ENCODE measurements at places on chromosomes 7 and 10.

DNA sequence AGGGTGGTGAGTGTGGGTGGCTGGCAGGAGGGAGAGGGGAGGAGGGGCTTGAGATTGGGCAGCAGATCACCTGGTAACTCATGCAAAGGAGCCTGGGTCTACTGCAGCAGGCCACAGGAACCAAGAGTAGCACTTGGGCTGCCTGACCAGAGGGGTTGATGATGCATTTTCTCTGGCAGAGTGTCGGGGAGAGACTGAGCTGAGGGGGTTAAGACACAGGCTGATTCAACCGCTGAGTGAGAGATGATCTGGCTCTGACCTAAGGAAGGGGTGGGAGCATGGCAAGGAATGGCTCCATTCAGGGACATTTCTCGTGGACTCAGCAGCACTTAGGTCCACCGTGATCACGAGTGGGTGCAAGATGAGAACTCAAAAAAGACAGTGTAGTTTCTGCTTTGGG is 115.5 kb upstream of the STK17A start:
- no peak for DNase-seq

GRCh38 chr7:74573512-74573911 is 84.0 kb upstream of the GTF2I start:
- no peak for DNase-seq

- no peak for DNase-seq
Observed at GRCh38 chr10:61832866-61833481, 68.5 kb upstream of the ARID5B start.

DNA sequence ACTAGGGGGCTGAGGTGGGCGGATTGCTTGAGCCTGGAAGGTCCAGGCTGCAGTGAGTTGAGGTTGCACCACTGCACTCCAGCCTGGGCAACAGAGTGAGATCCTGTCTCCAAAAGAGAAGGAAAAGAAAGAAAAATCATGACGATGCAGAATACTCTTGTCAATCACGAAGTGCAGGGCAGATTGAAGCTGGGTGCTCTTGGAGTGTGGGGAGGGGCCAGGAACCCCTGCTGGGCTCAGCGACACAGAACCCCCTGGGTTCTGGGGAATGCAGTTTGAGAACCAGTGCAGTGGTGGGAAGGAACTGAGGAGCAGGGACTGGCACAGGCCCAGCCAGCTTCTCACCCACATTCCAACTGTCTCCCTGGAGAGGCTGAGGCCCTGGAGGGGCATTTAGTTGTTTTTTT is 10.8 kb upstream of the INTS1 start:
- DNase-seq: no peak

- DNase-seq: no peak
Observed at GRCh38 chr7:79149831-79150230, 303.6 kb downstream of the MAGI2 start.

GRCh38 chr10:100043796-100044195 is 34.0 kb upstream of the DNMBP start:
- no peak for DNase-seq

DNA sequence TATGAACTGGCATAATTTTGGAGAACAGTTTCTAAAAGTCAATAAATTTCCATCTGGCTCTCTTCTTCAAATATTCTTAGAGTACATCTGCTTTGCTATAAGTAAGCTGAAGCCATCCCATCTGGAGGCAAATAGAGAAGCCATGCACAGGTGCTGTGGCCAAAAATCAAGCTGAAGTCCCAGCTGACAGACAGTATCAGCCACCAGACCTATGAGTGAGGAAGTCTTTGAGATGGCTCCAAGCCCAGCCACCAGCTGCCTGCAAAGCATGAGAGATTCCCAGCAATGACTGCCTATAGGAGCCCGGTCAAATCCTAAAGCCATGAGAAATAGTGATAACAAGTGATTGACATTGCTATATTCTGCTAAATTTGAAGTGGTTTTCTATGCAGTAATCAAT is 21.7 kb upstream of the PRSS58 start:
- DNase-seq: no peak

GRCh38 chr7:117888627-117889026 is 15.4 kb upstream of the CTTNBP2 start:
- no peak for DNase-seq

GRCh38 chr10:85402541-85402940 is 964.1 kb downstream of the GRID1 start:
- DNase-seq: no peak

- no peak for DNase-seq
Observed at GRCh38 chr10:123512901-123513775, 153.0 kb upstream of the GPR26 start.

GRCh38 chr10:132627666-132628531 is 90.3 kb downstream of the INPP5A start:
- DNase-seq: no peak

DNA sequence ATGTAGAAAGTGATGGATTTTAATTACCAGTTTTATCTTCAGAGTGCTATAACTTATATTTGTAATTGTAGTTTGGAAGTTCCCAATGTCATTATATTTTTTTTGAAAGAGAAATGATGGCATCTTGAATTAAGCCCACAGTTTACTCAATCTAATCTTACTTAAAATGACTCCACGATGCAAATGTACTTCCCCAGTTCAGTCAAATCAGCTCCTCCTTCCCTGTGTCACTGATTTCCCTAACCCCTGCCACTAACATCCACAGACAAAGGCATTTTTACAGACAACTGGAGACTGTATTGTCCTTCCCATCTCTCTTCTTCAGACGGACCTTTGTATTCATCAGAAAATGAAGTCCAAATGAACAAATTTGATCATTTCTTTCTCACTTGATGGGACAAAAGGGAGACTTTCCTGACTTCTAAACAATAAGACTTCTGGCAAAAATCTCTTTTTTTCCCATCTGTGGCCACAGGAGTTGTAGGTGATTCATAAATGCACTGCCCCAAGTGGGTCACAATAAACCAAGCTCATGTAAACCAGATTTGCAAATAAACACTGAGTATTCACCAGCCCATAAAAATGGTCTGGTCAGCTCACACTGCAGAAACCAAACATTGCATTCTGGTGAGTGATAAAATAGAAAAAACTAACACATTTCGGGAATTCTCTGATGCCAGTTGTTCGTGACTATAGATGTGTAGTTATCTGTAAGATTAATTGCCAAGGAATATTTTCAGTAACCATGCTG is 162.9 kb downstream of the FANK1 start:
- no peak for DNase-seq

GRCh38 chr10:92965314-92965713 is 95.3 kb upstream of the CYP26C1 start:
- DNase-seq: no peak

Data from activated CD8-positive, alpha-beta memory T cell treated with anti-CD3 and anti-CD28 coated beads, Interleukin-2, amount 50 U/mL, for 48 hours (primary cell).